ENCODE measurements at places on chromosomes 6 and 20.

DNA sequence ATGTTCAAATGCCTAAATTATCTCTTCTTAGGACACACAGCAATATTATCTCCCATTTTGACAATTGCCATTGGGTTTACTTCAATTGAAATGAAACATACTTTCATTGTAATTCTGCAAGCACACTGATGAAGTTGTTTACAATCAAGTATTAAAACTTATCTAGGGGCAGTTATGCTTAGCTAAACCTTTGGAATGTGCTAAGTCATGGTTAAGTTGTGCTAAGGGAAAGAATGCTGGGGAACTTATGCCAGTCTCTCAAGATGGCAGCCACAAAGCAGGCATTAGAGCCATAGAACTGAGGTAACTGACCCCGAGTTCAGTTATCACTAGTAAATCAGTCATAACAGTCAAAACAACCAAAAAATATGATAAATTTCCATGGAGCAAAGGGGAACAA lies 59.1 kb upstream of the NT5E start:
- no peak for DNase-seq

GRCh38 chr6:107517274-107517673 lies 27.4 kb downstream of the SOBP start:
- no peak for DNase-seq

- peak; percentile 27 for DNase-seq
Measured at GRCh38 chr6:3732345-3733141, 19.0 kb downstream of the PXDC1 start.

- DNase-seq = no peak
Measured at GRCh38 chr6:147053311-147053921, 150.8 kb upstream of the STXBP5 start.

DNA sequence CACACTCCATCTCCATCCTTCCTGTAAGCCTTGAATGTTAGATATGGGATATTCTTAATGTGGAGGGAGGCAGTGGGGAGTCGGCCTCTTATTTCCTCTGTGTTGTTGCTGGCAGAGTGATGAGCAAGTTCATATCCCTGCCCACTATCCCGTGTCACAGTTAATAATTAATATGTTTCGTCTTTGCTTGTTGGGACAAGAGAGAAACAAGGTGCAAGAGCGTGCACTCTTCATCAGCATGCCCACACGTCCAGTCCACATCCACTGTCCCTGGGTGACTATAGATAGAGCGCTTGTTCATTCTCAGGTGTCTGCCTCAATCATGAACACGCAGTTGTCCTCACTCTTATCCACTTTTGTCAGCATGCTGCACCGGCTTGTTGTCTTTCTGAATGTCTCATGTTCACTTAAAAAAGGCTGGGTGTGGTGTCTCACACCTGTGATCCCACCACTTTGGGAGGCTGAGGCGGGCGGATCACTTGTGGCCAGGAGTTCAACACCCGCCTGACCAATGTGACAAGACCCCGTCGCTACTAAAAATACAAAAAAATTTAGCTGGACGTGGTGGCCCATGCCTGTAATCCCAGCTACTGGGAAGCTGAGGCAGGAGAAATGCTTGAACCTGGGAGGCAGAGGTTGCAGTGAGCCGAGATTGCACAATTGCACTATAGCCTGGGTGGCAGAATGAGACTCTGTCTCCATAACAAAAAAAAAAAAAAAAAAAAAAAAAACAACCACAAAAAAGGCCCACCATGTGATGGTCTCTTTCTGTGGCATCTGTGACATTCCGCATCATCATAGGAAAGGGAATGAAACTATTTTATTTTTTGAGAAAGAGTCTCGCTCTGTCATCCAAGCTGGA lies 34.2 kb downstream of the PPP1R3G start:
- no peak for DNase-seq

- DNase-seq = no peak
Measured at GRCh38 chr20:54517241-54517975, 42.0 kb downstream of the DOK5 start.

DNA sequence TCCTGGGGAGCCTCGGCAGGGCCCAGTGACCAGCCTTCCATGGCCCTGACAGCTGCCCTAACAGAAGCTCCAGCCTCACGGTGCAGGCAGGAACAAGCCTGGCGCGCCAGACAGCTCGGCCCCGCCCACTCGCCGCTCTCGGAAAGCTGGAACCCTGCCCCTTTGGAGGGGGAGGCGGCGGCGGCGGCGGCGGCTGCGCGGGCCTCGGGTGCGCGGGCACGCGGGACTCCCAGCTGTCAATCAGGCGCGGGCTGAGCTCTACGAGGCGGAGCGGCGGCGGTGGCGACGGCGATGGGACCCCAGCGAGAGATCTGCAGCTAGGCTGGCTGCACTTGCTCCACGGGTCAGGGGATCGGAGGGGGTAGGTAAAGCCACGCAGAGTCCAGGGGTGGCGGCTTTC lies at the start of gene NRSN1:
Gene NRSN1 (plus strand): TSS at position 236 of the 400 bp plus-strand sequence. CDS start 8,113 bp downstream, outside the sequence.
- no peak for DNase-seq

DNA sequence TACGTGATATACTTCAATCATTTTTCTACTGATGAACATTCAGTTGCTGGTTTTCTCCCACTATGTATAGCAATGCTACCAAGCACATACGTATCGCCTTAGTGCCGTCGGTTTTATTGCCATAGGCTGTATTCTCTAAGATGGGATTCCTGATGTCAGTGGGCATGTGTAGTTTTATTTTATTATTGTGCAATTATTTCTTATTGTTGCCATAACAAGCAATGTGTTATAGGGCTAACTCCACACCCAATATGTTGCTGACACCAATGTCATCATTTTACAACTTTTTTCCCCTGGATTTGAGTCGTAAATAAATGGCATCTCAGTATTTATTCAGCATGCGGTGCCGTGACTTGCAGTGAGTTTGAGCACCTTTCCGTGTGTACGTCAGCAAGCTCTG lies 10.8 kb upstream of the DACT2 start:
- no peak for DNase-seq

DNA sequence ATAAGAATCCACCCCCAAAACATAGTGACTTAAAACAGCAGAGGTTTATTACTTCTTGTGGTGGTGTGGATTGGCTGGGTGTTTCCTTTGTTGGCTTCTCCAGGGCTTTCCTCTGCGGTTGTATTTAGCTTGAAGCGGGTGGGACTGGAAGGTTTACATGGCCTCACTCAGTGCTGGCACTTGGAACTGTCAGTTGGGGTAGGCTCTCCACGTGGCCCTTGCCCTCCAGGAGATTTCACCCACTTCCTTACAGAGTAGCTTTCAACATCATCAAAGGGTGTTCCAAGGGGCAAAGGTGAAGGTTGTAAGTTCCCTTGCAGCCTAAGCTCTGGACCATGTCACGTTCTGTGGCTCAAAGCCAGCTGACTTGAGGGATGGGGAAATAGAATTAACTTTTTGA lies 32.5 kb upstream of the NKX2-2 start:
- no peak for DNase-seq

DNA sequence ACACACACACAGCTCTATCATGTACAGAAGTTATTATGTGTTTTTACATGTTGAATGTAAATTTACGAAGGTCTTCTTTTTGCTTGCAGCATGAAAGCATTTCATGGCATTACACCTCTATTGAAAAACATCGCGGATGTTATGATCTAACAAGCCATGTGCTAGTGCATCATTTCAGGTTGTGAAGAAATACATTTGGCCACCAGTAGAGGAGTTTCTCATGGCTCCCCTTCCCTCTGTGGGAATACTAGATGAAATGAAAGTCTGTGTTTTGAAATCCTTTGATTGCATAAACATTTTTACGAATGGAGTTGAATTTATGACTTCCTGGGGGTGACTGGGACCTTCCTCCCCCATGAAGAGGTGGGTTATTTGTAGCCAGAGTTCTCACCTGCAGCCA lies 17.7 kb downstream of the MAS1 start:
- no peak for DNase-seq

DNA sequence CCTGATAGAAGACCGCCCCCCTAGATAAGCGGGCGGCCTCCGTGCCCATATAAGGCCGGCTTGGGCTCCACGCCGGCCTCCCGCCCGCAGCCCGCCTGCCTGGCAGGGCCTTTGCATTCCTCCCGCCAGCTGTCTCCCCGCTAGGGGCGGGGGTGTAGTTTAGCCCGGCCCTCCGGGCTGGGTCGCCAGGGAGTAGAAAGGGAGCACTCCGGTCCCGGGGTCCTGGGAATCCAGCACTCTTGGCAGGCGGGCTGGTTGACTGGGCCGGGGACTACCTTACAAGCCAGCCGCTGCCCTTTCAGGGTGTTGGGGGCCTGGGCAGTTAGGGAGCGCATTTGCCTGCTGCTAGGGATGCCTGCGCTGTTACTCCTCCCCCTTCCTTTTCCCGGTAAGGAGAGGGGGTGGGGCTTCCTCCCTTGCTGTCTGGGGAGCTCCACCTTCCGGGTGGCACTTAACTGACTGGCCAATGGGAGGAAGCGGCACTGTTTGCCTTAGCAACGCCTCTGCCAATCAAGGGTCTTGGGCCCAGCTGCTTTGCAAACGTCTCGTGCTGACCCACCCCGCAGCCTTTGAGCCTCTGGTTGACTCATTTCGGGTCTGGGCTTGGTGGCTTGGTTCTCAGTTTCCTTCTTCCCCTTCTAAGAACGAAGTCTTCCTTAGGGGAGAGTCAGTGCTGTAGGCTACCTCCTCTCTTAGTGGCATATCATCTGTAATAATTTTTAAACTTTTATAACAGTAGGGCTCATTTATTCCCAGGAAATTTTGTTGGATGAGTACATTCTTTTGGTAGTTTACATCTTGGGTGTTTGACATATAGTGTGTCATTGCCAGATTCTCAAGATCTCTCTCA lies 3.4 kb downstream of the SRF start:
- DNase-seq = peak; percentile 90

DNA sequence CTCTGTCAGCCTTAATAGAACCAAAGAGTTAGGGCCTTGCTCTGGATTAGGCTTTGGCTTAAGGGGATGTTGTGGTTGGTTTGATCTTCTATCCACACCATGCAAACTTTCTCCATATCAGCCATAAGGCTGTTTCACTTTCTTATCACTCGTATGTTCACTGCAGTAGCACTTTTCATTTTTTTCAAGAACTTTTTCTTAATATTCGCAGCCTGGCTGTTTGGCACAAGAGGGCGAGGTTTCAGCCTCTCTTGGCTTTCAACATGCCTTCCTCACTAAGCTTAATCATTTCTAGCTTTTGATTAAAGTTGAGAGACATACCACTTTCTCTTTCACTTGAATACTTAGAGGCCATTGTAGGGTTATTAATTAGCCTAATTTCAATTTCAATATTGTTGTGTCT lies 193.1 kb downstream of the NRN1 start:
- no peak for DNase-seq

- no peak for DNase-seq
Measured at GRCh38 chr6:138540468-138540867, 41.2 kb upstream of the NHSL1 start.

DNA sequence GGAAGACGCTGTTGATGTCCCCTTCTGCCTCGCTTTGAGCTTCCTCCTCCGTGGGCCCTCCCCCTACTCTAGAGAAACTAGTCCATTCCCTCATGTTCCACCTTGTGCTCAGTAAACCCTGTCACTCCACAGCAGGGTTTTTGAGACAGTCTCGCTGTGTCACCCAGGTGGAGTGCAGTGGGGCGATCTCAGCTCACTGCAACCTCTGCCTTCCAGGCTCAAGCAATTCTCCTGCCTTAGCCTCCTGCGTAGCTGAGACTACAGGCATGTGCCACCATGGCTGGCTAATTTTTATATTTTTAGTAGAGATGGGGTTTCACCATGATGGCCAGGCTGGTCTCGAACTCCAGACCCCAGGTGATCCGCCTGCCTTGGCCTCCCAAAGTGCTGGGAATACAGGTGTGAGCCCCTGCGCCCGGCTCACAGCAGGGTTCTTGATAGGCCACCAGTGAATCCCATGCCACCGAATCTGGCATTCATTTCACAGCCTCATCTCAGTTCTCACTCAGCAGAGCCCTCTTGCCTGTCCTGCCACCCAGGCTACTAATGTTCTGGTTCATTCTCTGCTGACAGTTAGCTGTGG lies 36.0 kb downstream of the PANK2 start:
- no peak for DNase-seq

DNA sequence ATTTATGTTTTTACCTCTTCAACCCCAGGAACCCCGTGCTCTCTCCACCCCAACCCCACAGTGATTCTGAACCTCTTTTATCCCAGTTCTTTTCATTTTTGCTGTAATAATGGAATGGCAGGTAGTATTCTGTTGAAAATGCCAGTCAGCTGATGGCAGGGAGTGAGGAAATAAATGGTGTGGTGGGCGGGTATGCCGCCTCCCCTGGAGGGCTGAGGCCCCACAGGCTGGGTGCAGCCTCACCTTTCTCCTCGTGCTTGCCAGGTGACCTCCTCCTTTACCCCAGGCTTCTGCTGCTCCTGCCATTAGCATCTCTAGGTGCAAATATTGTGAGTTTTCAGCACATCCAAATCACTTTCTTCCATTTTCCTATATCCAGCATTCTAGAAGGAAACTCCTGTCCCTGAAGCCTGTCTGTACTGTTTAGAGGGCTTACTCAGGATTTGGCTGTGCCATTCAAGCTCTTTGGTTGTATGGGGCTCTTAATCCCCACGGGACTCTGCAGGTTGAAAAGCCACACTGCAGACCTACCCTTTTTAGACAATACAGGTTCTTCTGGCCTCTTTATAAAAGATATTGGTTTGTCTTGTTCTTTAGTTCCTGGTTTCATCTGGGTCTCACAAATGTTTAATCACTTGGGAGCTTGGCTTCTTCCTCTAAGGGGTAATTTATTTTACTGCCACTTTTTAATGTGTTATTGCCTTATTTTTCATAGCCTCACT lies 201.8 kb downstream of the JARID2 start:
- DNase-seq = no peak

DNA sequence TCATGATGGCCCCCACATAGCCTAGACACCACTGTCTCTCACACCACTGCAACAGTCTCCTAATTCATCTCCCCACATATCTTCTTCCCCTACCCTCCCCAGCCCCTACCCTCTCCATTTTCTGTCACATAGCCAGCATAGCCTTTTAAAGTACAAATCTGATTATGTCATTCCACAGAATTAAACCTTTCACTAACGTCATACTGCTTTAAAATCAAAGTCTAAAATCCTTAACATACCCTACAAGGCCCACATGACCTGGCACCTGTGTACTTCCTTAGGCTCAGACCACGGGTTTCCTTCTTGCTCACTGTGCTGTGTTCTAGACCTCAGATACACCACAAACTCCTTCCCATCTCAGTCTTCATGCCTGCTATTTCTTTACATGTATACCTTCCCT lies 5.9 kb downstream of the OSTM1 start:
- DNase-seq = no peak

DNA sequence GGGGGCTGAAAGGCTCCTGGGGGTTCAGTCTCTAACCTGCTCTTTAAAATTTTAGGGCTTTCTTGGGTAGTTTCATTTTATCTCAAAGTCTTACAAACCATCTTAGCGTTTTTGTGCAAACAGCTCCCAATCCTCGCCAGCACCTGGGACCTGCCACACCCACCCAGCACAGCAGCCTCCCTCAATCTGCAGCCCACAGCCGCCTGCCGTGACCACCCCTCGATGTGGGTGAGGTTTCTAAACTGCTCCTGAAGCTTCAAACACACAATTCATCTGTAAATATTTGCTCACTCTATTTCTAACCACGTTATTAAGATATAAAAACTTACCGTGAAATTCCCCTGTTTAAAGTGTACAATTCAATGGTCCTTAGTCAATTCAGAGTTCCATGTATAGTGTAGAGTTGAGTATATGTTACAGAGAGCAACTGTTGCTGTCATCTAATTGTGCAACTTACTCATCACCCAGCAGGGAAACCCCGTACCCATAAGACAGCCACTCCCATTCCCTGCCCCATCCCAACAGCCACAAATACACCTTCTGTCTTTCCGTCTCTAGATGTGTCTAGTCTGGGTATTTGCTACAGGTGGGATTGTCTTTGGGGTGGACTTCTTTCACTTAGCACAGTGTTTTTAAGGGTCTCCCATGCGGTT lies 381.0 kb downstream of the TAF4 start:
- no peak for DNase-seq

Measured in C1 segment of cervical spinal cord (tissue), 14 donors.